Stimulated activated CD4-positive, alpha-beta T cell treated with anti-CD3 and anti-CD28 coated beads, TNF-alpha, amount 100 ng/mL, for 4 hours (primary cell): ENCODE measurements at places on chromosomes 4 and X.

DNA sequence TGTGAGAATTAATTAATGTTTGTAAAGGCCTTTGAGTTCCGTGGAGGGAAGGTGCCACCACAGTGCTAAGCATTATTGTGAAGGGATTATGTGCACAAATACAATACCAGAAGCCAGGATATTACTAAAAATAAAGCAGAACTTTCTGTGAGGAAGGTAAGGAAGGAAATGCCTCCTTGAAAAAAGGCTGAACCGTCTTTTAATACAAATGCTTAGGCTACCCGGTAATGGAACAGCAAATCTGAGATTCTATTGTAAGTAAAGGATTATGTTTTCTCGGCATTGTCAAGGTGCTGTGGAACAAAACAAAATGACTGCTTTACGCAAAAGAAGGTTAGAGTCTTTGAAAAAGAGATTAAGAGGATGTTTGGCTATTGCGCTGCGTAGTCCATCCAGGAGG is 57.9 kb upstream of the SPRY1 start:
- no peak for DNase-seq

DNA sequence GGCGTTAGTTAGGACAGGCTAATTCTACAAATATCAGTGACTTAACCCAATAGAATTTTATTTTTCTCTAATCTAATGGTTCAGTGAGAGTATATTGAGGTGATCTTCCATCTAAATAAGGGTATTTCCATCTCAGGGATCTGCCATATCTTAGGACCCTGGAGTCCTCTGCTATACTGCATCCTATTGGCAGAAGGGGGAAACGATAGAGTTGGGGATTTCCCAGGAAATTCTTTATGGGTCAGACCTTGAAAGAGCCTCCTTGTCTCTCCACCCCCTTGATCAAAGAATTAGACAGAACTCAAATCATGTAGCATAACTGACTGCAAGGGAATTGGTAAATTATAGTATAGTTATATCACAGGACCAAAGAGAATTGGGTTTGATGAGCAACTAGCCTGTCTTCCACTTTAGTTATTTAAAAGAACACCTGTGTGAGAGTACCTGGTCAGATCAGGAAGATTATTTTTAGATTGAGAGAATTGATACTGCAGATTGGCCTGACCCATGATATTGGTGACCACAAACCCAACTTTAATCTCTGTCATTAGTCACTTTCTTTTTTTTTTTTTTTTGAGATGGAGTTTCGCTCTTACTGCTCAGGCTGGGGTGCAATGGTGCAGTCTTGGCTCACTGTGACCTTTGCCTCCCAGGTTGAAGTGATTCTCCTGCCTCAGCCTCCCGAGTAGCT is 25.6 kb downstream of the SMARCA5 start:
- no peak for DNase-seq

DNA sequence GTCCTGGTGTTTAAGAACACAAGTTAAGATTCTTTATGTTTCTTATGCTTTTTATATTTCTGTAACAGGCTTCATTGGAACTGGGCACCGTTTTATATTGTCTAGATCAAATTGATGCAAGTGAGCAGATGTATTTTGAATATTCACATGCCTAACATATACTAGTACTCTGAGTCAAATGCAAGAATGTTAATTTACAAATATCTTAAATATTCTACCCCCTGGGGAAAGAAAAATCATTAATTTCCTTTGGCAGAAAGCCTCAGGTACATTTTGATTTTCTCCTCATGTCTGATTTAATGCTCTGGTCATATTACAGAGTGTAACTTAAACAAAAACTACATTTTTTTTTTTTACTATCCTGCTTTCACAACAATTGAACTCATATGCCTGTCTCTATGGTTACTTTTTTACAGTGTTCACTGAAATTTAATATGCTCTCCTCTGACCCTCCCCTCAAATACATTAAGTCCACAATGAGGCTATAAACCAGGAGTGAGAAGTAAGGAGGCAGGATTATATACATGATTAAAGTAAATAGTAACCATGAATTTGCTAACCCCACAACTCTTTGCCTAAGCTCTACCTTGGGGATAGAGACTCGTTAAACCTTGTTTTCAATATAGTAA is 2.4 kb upstream of the NSUN7 start:
- DNase-seq: no peak

DNA sequence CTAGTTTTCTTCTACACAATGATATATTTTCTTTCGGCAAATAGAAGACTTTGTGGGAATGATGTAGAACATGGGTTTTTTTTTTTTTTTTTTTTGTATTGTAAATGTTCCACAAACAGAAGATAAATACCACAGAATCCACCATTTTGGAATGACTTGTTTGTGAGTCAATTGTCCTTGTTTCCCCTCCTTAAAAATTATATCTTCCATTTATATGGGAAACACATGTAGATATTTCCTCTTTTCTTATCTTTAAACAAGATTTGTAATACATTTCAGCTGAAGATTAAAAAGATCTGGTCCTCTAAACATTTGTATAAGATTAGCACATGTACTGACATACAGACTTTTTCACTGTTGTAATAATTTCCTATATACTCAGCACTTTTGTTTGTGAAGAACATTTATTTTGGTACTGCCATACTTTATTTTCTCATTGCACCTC is 304.6 kb downstream of the SPRY1 start:
- no peak for DNase-seq

DNA sequence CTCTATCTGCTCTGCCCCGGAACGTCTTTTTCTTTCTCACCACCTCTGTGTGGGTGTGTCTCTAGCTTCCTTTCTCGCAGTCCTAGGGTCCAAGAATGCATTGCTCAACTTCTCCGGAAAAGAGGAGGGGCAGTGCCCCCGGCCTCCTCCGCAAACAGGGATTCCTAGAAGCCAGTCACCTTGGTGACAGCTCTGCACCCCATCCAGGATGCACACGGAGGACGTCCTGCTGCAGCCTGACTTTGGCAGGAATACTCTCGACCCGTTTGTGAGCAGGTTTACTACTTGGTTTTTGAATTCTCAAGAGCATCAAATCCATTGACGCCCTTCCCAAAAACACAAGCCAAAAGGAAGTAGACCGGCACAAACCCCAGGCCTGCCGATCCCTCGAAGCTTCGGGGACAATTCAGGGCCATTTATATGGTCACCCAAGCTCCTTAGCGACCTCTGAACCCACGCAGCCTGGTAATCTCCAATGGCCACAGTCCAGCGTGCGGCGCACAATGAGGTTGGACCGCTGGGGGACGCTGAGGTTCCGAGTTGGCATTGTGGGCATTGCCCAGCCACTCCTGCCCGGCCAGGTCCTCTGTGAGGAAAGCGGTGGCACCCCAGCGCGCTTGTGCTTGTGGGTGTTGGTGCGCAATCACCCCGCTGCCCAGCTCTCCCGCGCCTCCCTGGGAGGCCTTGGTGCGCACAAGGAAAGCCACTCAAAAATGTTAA is 9.8 kb downstream of the NKX3-2 start:
- no peak for DNase-seq

- DNase-seq: no peak
Measured at GRCh38 chr4:140240237-140240636, 86.3 kb upstream of the MAML3 start.

- DNase-seq: no peak
Measured at GRCh38 chr4:26238778-26239679, 81.8 kb upstream of the RBPJ start.

DNA sequence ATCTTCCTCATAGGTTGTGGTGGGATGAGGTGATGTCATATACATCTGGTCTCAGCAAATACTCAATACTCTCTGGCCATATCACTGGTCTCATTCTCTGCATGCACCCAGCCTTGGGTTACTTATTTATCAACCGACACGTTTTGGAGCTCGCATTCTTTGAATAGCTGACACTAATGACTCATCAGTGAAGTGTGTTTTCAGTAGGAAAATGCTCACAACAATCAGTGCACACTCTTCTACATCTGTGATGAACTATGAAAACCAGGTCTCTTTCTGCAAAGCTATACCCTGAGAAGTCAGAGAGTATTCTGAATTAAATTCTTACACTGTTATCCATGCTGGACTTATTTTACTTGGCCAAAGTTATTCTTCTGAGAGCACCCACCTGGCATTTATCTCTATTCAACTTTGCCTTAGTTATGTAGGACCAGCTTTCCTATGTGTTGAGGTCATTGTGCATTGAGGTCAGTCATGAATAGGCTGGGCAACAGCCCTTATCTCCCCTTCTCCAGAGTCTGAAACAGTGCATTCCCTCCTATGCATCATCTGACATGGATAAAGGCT is 58.7 kb upstream of the DHX15 start:
- DNase-seq: no peak

DNA sequence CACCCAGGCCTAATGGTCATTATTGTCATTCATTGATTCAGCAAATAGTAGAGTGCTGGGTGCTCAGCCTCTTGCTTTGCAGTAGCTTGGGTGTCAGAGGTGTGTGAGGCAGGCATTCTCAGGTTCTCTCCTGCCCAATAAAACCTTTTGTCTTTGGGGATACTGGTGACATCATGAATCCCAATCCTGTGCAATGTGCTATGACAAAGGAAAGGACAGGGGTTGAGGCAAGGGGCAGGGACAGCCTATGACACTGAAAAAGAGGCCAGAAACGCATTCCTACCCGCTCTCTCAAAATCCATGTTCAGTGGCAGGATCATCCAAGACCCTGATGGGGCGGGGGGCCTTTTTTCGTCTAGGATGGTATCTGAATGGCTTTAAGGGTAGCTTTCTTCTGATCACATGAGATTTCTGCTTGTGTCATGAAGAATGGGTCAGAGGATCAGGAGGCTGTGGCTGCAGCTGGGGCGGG is 1.5 kb upstream of the FAM193A start:
- DNase-seq: no peak

GRCh38 chr4:149823769-149824221 is 8.2 kb upstream of the IQCM start:
- no peak for DNase-seq
